ENCODE measurements at places on chromosomes 1 and 21. TPM values are rescaled to one million over a fixed set of nuclear protein-coding genes. Genes with fewer than 3 reads are reported as not detected.

Gene IL12RB2
- total RNA-seq: not detected

Gene FMOD
- 0.66 TPM for total RNA-seq

Gene RC3H1
- total RNA-seq: 15.0 TPM

Gene ZNF593OS
- total RNA-seq: 0.24 TPM

Gene DNM3
- 1.7 TPM for total RNA-seq

Gene RIPPLY3
- total RNA-seq: not detected

Gene APP
- 177 TPM for total RNA-seq

Gene GUCA2B
- total RNA-seq: not detected

Gene KIF14
- 32.2 TPM for total RNA-seq

Gene GJA4
- total RNA-seq: not detected

- no peak for DNase-seq
These were observed 121.9 kb downstream of the MAB21L3 start for GRCh38 chr1:116232989-116233514.

- DNase-seq: no peak
These were observed 634 bp downstream of the MYCBP start for GRCh38 chr1:38872401-38873026.

GRCh38 chr1:206518206-206518605 is 10.9 kb downstream of the RASSF5 start:
- DNase-seq: no peak

- DNase-seq: no peak
These were observed 25.4 kb upstream of the CLCA4 start for GRCh38 chr1:86521522-86521891.

DNA sequence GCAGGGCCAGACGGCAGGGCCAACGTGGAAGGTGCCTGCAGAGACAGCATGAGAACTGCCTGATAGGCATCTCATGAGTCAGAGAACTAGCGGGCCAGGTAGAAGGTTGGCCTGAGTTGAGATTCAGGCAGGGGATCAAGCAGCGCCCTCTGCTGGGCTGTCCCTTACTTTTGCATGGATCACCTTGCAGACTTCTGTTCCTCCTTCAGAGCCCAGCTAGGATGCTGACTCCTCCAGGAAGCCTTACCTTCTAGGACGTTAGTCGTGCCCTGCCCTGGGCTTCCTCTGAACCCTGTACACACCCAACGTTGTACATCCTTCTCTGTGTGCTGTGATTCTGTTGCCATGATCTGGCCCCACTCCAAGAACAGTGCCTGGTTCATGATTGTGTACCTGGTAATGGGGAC is 231.3 kb upstream of the VAMP3 start:
- DNase-seq: no peak

DNA sequence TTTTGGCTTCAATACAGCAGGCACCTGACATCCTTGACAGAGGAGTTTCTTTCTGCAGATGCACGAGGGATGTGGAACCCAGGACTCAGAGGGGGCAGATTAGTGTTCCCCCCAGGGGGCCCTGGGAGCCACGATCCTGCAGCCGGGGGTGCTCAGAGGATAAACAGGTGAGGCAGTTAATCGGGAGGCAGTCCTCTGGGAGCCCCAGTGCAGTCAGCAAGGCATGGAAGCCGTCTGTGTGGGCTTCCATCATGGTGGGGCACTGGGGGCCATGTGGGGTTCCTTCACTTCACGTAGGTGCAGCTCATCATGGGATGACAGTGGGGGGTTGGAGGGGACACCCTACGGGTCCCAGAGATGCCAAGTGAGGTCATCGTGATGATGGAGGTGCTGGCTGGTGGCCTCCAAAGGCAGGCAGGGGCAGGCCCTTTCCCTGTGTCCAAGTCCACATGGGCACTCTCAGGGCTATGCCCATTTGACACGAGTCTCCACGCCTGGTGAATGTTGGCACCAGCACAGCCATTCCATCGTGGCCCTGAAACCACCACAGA is 59.3 kb upstream of the ABCG1 start:
- no peak for DNase-seq

DNA sequence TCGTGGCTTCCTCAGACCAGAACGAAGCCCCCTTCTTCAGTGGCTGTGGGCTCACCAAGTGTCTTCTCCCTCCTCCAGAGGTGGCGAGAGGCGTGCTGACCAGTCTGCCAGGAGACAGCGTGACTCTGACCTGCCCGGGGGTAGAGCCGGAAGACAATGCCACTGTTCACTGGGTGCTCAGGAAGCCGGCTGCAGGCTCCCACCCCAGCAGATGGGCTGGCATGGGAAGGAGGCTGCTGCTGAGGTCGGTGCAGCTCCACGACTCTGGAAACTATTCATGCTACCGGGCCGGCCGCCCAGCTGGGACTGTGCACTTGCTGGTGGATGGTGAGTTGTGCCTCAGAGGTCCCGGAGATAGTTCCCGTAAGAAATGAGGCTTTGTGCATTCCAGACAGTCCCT is 24.0 kb downstream of the IL6R start:
- no peak for DNase-seq

GRCh38 chr21:16419188-16419921 is 689.6 kb downstream of the USP25 start:
- peak; percentile 65 for DNase-seq

Data from SJSA1 (cell line).